ENCODE measurements at places on chromosomes 5 and 9. TPM values are rescaled to one million over a fixed set of nuclear protein-coding genes. Genes with fewer than 3 reads are reported as not detected.
A peak's percentile ranks its signal among the peaks of the same experiment; 100 is the strongest.

The ZFP37 gene
- 2.0 TPM for total RNA-seq

DNA sequence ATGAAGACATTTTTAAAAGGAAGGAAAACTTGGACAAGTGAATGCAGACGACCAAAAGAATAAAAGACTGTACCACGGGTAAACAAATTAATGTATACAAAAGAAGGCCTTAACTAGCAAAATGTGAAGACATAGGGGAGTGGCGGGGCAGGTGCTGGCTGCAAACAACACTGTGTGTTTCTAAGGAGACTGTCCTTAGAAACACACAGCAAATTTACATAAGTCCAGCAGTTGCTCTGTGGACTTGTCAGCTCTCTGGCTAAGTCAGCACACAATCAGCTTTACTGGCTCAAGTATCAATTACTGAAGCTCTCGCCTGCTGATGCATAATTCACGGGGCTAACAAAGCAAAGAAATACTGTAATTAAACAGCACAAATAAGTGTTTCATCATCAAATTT, 24.8 kb downstream of the PTBP3 start:
- no peak for DNase-seq

DNA sequence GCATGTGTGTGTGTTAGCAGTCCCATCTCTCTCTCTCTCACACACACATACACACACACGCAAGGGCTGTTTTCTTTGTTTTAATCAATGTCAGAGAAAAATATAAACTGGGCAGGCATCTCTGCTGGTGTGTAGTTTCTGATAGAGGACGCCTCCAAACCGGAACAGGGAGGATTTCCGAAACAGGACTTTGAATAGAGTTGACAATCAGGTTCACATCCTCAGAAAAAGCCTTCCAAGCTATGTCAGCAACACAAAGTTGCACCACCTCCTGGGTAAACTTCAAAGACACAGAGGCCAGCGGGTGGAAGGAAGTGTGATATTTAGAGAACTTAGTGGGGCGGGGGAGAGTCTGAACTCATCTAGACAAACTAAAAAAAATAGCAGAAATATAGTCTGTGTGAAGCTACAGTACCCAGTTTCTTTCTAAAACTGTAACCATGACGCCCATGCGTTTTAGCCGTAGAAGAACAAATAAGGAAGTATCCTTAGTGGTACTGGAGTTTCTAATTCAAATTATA, 1.2 kb downstream of the ST8SIA4 start:
- peak; percentile 79 for DNase-seq

GRCh38 chr5:132147663-132148062, 74.1 kb downstream of the CSF2 start:
- no peak for DNase-seq

DNA sequence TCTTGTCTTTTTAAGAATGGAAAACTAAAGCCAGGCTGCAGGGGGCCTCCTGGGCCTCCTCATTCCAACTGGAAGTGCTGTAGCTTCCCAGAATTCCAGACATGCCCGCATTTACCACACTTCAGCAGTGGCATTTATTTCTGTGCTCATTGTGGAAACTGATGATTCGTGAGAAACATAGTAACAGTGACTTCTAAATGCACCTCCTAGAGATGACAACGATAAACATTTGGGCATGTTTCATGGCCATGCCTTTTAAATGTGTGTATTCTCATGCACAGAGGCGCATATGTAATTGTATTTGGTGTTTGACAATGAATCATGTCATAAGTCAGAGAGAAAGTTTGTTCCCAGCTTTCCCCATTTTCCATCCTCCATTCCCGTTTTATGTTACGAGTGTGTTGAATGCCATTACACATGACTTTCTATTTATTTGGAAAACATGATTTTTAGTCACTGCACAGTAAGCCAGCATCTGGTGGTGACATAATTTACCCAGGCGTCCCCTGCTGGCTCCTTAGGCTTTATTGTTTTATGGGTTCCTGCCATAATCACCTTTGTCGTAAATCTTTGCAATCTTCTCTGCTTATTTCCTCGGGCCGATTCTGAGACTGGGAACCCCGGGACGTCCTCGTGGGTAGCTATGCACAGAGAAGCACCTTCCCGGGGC, 68.8 kb upstream of the FCN2 start:
- DNase-seq = no peak

GRCh38 chr5:142654578-142655058, 31.3 kb downstream of the FGF1 start:
- peak; percentile 73 for DNase-seq

DNA sequence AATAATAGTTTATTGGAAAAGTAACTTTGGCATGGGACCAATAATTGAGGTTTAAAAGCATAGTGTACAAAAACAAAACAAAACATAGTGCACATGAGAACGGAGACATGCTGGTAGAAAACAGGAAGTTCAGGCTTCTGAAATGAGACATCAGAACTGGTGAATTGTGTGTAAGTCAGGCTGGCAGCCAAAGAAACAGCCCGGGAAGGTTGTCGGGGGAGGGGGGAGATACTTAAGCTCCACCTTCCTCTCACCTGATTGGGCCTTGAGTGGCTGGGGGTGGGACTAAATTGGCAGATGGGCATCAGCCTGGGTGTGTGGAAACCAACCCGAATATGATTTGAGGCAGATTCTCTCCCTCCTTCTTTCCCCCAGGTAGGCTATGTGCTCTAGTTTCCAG, 256.3 kb downstream of the SMARCA2 start:
- no peak for DNase-seq

All from cardiac septum (tissue), 1 donor.